ENCODE measurements at places on chromosomes 1 and 21.

DNA sequence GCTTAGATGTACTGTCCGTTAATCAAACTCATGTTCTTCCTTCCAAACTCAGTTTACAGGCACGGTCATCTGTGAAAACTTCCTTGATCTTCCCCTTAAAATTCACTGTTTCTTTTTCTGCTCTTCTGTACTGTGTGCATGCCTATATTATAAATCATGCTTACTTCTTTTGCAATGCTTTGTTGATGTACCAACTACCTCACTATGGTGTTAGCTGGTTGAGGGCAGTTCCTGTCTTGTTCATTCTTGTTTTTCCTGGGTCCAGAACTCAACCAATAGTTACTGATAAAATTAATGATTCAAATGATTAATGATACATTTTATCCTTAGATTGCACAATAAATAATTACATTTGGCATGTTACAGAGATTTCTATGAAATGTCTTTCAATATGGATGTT, 163.8 kb downstream of the CHRM3 start:
- no peak for DNase-seq

- DNase-seq = no peak
Measured at GRCh38 chr1:12540580-12541273, 77.3 kb downstream of the DHRS3 start.

DNA sequence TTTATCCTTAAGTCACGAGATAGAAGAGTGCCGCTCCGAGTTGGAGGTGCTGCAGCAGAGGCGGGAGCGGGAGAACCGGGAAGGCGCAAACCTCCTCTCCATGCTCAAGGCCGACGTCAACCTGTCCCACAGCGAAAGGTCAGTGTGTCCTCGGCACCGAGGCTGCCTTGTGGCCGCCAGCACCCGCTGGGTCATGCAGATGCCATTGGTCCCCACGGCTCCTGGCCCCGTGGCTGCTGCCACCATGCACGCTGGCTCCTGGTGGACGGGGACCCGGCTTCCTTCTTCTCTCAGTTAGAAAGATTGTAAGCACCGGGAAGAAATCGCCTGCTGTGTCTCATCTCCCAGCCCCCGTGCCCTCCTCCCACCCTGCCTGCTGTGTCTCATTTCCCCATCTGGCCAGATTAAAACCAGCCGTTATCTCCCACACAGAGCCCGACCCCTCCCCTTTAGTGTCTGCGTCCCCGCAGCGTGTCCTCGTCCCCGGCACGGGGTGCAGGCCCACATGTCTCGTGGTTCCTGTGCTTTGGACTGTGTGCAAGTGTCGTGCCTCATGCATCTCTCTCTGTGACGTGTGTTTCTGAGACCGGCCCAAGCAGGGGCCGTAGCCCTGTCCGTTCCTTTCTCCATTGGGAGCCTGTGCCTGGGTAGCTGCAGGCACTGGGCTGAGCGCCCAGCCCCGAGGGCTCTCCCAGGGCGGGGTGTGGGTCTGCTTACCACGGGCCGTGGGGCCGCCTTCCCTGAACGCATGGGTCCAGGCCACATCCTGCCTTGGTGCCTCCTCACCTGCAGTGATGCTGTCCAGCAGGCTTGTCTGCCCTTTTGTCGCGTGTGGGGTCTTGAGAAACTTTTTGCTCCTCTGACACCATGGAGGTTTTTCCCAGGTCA, 62.1 kb downstream of the PCNT start:
- no peak for DNase-seq

GRCh38 chr1:25033828-25034705, 104.0 kb upstream of the RUNX3 start:
- peak; percentile 14 for DNase-seq
